ENCODE measurements at places on chromosomes 7 and 10. TPM values are rescaled to one million over a fixed set of nuclear protein-coding genes. Genes with fewer than 3 reads are reported as not detected.

- H3K4me1 ChIP-seq = no peaks in the 10 kb centered on the region
- H3K36me3 ChIP-seq = no peaks in the 10 kb centered on the region
- DNase-seq = no peak
- H3K27me3 ChIP-seq = peaks cover 11% of the 10 kb centered on the region
- H3K27ac ChIP-seq = no peak overlapping the region
- H3K4me3 ChIP-seq = no peak overlapping the region
Measured at GRCh38 chr7:142880876-142881505, 4.6 kb downstream of the TRPV6 start.

DNA sequence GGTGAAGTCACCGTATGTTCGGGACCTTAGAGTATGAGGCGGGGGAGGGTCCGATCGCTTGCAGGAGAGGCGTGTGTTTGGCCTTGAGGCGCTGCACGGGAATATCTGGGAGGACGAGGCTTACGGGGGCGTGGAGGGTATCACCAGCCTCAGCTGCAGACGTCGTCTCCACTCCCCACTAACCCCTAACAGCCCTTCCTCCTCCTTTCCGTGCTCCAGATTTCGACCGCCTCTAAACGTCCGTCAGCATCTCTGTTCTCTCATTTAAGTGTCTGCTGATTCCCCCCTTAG is 23.5 kb upstream of the ZNF12 start:
- no peaks in the 10 kb centered on the region for H3K27me3 ChIP-seq
- H3K4me1 ChIP-seq = peaks cover 5% of the 10 kb centered on the region
- peak overlapping the region; percentile 76 for H3K4me3 ChIP-seq
- DNase-seq = peak; percentile 29

- H3K27me3 ChIP-seq = no peaks in the 10 kb centered on the region
- no peaks in the 10 kb centered on the region for H3K4me1 ChIP-seq
- H3K36me3 ChIP-seq = peaks cover 16% of the 10 kb centered on the region
Measured at GRCh38 chr7:127993987-127994386, 37.2 kb downstream of the LRRC4 start.

- no peak for DNase-seq
- H3K27me3 ChIP-seq = no peaks in the 10 kb centered on the region
- peaks cover 16% of the 10 kb centered on the region for H3K4me1 ChIP-seq
- H3K27ac ChIP-seq = no peak overlapping the region
Measured at GRCh38 chr7:55435466-55435865, 70.3 kb downstream of the LANCL2 start.

KIF11 gene
- total RNA-seq = 2.8 TPM
